ENCODE measurements at places on chromosomes 11 and 22. TPM values are rescaled to one million over a fixed set of nuclear protein-coding genes. Genes with fewer than 3 reads are reported as not detected.

The SULT4A1 gene
- total RNA-seq, result not detected

DNA sequence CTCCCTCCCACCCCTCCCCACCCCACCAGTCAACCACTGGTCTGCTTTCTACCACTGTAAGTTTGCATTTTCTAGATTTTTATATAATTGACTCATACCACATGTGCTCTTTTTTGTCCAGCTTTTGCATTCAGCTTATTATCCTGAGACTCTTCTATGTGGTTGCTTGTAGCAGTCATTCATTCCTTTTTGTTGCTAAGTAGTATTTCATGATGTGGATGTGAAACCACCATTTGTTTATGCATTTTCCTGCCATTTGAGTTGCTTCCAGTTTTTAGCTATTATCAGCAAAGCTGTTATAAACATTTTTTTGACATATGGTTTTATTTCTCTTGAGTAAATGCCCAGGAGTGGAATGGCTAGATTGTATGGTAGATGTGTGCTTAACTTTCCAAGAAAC lies 77.0 kb upstream of the FGF3 start:
- no peaks in the 10 kb centered on the region for H3K27me3 ChIP-seq
- no peaks in the 10 kb centered on the region for H3K36me3 ChIP-seq
- no peak overlapping the region for H3K27ac ChIP-seq
- no peak overlapping the region for H3K4me3 ChIP-seq
- no peaks in the 10 kb centered on the region for H3K4me1 ChIP-seq

GRCh38 chr11:20159466-20160381 lies 551 bp downstream of the DBX1 start:
- peak; percentile 12 for DNase-seq
- H3K27me3 ChIP-seq, result peaks cover 91% of the 10 kb centered on the region

DNA sequence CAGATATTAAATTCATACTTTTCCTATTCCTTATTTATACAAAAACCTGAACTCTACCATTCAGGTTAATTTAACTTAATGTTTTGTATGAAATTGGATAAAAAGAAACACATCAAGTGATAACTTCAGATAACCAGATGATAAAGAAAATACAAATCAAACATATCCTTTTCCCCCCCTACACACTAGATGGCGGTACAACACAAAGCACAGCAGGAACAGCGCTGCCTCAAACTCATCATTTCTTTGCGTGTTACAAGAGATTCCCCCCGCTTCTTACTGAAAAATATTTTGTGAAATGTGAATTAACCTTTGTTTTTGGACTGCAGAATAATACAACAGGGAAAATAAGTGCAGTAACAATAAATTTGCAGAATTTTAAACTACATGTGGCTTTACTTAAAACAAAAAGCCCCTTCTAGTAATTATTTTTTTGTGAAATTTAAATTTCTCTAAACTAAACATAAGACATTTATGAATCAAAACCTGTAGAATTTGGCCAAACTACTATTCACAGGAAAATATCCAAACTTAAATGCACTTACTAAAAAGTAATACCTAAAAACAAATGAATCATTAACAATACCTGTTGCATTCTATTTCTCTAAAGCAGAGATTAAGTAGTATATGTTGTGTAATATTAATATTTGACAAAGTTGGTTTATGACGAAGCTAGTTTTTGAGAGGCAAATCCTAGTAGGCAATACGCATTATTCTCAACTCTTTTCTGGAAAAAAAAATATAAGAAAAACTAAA lies 74.4 kb downstream of the ARHGAP32 start:
- peaks cover 4% of the 10 kb centered on the region for H3K36me3 ChIP-seq
- H3K27me3 ChIP-seq, result no peaks in the 10 kb centered on the region
- DNase-seq, result peak; percentile 64
